ENCODE measurements at places on chromosomes 5 and 9. TPM values are rescaled to one million over a fixed set of nuclear protein-coding genes. Genes with fewer than 3 reads are reported as not detected.

Gene TRIP13
- total RNA-seq, result 36.9 TPM

DNA sequence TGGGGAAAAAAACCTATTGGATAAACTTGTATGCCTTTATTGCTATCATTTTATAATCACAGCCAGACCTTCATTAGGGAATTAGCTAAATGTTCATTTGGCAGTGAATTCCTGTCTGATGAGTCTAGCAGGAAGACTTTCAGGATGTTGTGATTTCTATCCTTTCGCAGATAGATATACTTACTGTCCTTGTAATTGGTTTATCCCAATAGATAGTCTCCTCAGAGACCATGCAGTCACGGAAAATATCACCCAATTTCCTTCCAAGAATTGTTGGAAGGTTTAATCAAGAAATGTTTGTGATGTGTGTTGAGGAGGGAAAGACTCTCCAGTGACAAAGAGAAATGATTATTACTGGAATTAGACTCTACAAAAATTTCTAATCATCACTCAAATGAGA lies 1937.9 kb upstream of the WWC1 start:
- DNase-seq, result no peak

- DNase-seq, result no peak
Observed at GRCh38 chr5:99104538-99105132, 175.8 kb upstream of the CHD1 start.

DNA sequence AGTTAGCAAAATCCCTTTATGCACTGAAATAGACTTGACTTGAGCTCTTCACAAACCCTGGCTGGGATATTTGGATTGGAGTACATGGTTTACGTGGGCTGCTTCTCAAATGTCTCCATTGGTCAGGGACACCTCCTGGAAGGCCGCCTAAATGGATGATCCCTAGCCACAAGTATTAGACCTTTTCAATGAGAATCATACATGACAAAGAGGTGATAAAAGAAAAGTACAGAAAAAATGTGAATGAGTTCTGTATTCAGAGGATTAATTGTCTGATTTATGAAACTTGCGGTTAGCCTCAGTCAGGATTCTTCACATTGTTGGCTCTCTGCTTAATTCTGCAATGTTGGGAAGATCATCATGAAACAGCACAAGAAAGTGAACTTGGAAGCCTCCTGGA lies 752.8 kb upstream of the ADAMTS16 start:
- no peak for DNase-seq

All from activated CD8-positive, alpha-beta T cell treated with anti-CD3 and anti-CD28 coated beads for 36 hours (primary cell).